Left hindlimb (tissue), 1 donor: ENCODE measurements at places on chromosomes 2 and 18.

DNA sequence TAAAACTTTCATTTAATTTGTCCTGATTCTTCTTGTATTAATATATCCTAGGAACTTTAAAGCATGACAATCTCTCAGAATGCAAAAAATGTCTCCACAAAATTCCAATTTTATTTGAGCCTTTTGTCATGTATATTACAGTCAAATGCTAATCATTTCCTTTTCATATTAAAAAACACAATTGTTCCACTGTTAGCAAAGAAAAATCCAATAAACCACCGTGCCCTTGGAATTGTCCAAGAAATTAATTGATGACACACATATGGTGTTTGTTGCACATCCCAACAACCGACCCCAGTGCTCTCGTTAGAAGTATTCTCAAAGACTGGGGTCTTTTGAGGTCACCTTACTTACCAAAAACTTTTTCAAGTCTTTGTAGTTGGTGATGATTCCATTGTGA is 28.1 kb downstream of the GFPT1 start:
- DNase-seq: no peak

GRCh38 chr2:169221745-169222369 is 140.5 kb downstream of the LRP2 start:
- DNase-seq: no peak

DNA sequence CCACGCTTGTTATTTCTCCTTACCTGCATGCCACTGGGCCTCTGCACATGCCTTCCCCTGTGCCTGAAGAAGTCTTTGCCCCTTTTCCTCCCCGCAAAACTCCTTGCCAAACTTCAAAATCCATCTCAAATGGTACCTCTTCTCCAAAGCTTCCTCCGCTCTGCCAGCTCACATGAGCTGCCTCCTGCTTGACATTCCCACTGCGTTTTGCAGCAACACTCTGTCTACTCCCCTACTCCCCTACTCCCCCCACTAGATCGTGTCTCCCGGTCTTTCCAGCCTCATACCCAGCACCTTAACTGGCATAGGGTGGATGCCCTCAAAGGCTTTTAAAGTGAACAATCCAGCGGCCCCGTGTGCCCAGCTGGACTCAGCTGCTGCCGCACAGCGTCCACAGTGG is 65.8 kb downstream of the TNS1 start:
- no peak for DNase-seq

DNA sequence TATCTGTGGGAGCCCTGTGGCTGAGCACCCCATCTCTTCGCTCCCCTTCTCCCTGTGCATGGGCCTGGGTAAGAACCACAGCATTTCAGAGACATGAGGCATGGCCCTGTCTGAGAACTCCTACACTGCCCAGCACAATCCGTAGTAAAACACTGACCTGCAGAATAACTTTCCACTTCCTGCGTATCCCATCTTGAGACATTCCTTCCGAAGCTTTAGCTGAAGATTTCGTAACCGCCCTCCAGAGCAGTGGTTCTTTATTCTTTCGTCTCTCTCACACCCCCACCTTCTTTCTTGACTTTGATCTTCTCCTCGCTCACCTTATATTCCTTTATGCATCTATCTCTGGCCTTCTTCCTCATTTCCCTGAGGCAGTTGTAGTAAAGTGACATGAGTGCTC is 381.1 kb downstream of the HRH4 start:
- no peak for DNase-seq

GRCh38 chr2:14932285-14932684 is 299.8 kb downstream of the LRATD1 start:
- DNase-seq: no peak

DNA sequence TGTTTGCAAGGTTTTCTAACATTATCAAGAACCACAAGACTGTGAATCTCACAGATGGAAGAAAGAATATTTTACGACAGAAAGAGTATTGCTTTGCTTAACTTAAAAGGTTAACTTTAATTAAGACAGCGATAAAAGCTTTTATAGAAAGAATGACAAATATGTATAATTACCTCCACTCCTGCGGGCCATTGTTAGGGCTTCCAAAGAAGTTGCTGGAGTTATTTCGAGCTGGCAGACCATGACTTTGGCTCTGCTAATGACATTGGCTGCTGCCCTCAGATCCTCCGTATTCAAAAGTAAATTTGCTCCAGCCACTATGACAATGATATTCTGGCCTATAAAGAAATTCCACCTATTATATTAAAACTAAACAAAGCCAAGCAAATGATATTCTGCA is 47.3 kb downstream of the RBKS start:
- DNase-seq: no peak

GRCh38 chr2:158060160-158060834 is 41.4 kb upstream of the UPP2 start:
- DNase-seq: no peak

DNA sequence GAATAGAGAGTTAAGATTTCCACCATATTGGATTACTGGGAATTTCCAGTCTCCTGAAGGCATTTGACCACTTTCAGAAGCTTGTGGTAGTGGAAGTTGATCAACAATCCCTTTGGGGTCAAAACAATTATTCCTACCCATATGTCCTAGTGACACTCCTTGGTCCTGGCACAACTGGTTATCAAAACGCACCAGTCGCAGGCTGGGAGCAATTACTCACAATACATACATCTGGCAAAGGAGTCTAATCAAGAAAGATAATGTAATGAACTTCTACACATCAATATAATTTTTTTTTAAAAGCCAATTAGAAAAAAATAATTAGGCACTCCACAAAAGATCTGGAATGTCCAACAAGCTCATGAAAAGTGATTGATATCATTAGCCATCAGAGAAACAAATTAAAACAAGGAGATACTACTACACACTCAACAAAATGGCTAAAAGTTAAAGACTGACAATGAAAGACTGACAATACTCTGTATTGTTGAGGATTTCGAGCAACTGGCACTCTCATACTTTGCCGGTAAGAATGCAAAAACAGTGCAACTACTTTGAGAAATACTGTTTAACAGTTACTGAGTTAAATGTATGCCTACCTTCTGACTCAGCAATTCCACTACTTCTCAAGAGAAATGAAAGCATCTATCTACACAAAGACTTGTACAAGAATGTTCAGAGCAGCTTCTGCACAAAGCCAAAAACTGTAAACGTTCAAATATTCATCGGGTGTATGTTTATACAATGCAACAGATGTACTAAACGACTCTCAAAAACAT is 2.0 kb downstream of the INO80C start:
- DNase-seq: no peak

DNA sequence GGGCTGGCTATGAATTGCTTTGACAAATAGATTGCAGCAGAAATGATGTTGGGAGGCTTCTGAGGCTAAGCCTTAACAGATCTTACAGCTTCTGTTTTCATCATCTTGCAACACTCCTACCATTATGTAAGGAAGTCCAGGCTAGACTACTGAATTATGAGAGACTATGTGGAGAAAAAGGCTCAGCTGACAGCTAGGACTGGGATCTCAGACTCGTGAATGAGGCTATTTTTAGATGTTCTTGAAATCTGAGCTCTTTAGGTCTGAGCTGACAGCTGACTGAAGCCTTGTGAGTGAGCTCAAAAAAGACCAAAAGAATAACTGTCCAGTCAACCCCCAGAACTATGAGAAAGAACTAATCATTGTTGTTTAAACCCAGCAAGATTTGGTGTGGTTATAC is 70.3 kb downstream of the VWC2L start:
- DNase-seq: no peak

- DNase-seq: no peak
These were observed 34.0 kb upstream of the TMEM131 start for GRCh38 chr2:98029718-98030222.

- DNase-seq: no peak
These were observed 269.8 kb upstream of the MMADHC start for GRCh38 chr2:149857344-149857743.

DNA sequence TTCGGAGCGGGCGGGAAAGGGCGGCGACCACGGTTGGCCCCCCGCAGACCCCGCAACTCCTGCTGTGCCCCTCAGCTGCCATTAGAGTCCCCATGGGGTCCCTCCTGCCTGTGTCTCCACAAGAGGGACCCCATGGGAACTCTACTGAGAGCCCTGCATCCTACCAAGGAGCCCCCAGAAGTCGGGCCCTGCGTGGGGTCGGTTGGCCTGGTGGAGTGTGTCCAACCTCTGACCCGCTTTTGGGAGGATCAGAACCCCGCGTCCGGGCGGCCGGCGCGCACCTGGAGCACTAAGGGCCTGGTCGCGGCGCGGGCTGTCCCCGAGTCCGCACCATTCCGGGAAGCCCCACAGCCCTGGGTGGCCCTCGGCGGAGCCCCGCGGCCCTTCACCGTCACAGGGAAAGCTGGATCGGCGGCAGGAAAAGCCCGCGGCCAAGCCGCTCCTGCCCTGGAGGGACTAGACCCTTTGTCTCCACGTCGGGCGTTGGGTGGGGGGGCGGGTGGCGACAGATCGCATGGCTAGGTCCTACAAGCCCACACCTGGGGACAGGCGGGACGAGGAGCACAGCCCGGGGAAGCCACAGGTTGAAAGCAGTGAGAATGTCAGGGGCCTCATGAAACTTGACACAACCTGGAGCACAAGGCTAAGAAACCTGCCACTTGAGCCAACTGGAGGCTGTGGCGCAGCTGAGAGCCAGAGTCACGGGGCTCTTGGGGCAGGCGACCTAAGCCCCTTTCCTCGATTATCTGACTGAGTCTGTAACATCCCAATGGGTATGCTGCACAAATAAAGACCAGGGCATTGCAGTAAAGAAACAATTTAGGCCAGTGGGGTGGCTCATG is 11.2 kb upstream of the CXXC1 start:
- no peak for DNase-seq

DNA sequence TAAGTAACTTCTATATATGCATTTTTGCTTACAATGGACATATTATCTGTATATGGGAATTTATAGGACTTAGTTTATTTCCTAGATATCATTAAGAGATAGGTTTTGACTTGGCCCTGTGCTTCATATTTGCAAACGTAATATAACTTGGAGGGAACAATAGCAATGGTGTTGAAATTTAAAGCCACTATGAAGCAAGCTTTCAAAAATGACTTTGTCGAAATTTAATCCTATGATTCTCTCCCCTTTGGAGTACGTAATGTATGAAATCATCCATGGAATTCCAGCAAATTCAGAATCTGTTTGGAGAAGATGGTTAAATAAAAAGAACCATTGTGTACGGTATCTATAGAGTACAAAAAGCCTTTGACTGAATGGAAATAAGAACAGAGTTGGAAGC is 486.3 kb downstream of the ARHGAP15 start:
- no peak for DNase-seq

- no peak for DNase-seq
These were observed 422.8 kb upstream of the ZEB2 start for GRCh38 chr2:144942516-144943256.

GRCh38 chr2:185255566-185255965 is 483.0 kb upstream of the FSIP2 start:
- DNase-seq: no peak

DNA sequence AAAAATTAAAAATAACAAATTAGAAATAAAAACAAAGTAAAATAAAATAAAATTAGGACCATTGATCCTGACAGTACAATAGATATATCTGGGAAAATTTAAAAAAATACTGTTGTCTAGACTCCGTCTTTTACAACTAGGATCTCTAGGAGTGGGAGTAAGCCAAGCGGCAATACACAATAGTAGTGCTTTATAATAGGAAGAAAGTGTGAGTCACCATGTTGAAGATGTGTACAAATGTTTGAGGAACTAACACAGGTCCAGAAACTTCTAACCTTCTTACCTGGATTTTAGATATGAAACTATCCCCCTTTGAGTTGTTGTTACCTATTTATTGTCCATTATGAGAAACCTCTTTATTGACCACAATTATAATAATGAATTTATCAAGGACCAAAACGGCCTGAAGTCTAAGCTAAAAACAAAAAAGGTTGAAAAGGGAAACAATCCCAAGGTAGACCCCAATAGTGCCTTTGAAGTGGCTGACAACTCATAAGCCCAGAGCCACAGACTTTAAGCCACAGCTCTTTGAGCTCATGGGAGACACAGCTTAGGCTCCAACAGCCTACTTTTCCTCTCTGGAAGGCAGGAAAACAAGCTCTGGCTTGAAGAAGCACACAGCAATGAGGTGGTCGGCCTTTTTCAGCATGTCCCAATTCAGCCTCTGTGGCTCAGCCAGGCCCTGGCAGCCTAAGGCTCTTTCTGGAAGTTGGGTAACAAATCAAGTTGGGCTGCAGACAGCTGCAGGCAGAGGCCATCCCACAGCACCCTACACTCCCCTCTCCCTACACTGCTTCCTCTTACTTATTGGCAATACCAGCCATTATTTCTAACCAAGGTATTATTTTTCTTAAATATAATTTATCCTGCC is 62.9 kb downstream of the AQP4 start:
- DNase-seq: no peak

DNA sequence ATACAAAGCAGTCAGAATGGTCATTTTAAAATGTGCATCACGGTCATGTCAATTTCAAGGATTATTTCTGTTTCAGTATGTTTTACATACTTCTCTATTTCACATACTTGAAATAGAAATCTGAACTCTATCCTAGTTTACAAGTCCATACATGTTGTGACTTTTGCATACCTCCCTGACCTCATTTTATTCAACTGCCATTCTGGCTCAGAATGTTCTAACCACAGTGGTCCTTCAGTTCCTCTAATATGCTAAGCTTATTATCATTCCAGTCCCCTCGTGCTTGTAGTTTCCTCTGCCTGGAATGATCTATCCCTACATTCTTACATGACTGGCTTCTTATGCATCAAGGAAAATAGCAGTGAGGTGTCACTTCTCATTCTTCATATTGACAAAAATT is 295.6 kb downstream of the KIAA1328 start:
- DNase-seq: no peak

DNA sequence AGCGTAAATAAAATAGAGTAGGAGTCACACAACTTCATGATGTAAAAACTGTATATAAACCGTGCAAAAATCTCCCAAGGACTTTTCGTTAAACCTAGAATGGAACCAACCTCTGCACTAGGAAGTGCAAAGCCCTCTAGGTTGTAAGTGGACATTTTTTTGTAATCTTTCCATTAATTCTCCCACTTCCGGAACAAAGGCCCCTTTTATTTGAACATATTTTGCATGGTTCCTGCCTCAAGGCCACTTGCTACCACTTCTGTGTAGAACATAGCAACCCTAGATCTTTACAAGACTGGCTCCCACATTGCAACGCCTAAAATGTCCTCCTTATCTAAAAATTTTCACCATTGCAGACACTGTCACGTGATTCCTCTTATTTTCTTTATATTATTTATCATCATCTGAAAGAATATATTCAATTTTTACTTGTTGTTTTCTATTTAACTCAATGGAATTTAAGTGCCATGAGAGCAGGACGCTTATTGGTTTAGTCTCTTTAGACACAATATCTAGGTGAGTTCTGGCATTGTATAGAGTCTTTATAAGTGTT is 249.6 kb upstream of the TMEFF2 start:
- DNase-seq: no peak

GRCh38 chr2:99856119-99856518 is 286.3 kb downstream of the AFF3 start:
- no peak for DNase-seq
